Glomerular endothelial cell (primary cell): ENCODE measurements at places on chromosomes 7 and 10.

GRCh38 chr7:98984126-98984525, 105.8 kb downstream of the TRRAP start:
- no peak for DNase-seq

- no peak for DNase-seq
These were observed 89.7 kb downstream of the ATE1 start for GRCh38 chr10:121838149-121838548.

DNA sequence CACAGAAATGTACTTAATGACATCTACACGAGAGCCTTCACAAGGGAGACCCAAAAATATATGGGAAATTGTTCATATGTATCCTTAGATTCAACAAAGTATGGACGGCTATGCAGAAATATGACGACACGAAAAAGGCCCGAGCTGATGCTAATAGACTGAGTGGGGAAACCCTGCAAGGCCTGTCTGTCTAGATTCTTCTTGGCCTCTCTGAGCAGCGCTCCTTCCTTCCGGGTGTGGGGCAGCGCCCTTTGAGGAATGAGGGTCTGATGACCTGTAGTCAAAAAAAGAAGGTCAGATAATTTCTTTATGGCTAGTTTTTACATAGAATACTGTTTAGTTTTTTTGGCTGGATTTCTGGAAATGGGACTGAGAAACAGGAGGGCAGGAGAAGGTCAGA, 192.8 kb upstream of the AKR1E2 start:
- DNase-seq: no peak

- no peak for DNase-seq
These were observed 81.0 kb downstream of the MKI67 start for GRCh38 chr10:128044961-128045832.

GRCh38 chr7:148230296-148230695, 360.3 kb upstream of the C7orf33 start:
- DNase-seq: no peak

- no peak for DNase-seq
These were observed 248.1 kb downstream of the EMX2 start for GRCh38 chr10:117790621-117791020.

DNA sequence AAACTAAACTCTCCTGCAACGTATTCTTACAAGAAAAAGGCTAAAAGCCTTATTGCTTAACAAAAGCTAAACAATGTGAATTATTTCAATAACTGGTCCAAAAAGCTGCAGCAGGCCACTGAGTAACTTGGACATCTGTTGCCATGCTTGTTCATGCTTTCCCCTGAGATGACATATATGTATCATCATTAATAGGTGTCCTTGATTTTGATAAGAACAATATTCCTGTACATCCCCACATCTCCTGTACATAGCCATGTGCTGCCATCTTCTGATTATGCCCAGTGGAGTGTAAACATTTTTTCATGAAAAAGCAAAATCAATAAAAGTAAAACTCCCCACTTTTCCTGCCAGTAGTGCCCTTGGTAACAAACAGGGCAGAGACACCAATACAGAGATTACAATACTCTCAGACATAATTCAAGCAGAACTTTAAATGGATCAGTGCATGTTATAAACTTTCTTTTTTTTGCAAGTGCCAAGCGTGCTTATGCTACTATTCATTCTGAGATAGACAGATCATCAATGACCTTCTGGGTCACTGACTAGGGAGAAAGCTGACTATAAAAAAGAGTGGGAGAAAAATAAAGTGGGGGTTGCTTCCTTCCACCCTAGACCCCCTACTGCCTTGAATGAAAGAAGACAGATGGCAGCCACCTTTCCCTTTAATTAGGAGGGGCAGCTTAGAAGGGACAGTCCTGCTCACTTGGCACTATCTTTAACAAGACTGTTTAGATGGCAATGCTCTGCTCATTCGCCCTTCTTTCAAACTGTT, 205.5 kb upstream of the KLF14 start:
- DNase-seq: no peak

- no peak for DNase-seq
These were observed 182.8 kb upstream of the CDC14C start for GRCh38 chr7:48741545-48741944.

DNA sequence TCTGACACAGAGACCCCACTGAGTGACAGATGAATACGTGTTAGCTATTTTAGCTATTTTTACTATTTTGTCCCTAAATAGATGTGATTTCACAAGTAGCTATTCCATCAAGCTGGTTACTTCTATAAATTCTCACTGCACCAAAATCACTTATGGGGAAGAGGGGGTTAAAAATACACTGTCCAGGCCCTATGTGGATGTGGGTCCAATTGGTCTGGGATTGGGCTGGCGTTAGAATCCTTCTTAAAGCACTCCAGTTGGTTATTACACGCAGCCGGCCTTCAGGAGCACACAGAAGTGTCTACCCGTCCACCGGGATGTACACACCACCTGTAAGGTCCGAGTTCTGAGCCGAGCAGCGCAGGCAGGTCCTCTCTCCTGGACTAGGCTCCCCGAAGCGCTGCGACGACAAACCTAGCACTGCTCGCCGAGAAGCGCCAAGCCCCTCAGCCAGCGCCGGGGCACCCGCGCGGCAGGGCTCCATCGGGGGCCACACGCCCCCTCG, 222.3 kb upstream of the MKLN1 start:
- DNase-seq: no peak

- no peak for DNase-seq
These were observed 456.1 kb upstream of the FOXK1 start for GRCh38 chr7:4225881-4226523.

GRCh38 chr7:47225387-47226131, 356.4 kb downstream of the TNS3 start:
- no peak for DNase-seq

DNA sequence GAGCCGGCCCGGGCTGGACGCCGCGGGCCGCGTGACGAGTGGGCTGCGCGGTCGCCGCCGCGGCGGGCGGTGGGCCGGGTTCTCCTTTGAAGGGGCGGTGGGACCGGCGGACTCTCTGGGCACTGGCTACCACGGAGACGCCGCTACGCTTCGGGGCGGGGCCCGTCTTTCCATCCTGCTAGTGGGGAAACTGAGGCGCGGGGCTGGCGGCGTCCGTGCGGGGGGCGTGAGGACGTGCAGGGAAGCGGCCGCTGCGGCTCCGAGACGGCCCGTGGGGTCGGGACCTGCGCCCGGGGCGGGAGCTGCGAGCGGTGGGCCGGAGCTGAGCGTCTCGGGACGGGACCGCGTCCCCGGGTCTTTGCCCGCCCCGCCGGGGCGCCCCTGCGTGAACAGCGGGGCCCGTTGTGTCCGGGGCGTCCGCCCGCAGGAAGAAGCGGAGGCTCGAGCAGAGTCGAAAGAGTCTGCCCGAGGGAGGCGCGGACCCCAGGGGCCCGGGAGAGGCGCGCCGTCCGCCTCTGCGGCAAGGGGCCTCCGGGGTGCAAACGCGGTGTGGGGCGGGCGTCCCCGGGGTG, 548 bp upstream of the BNIP3 start:
- no peak for DNase-seq

DNA sequence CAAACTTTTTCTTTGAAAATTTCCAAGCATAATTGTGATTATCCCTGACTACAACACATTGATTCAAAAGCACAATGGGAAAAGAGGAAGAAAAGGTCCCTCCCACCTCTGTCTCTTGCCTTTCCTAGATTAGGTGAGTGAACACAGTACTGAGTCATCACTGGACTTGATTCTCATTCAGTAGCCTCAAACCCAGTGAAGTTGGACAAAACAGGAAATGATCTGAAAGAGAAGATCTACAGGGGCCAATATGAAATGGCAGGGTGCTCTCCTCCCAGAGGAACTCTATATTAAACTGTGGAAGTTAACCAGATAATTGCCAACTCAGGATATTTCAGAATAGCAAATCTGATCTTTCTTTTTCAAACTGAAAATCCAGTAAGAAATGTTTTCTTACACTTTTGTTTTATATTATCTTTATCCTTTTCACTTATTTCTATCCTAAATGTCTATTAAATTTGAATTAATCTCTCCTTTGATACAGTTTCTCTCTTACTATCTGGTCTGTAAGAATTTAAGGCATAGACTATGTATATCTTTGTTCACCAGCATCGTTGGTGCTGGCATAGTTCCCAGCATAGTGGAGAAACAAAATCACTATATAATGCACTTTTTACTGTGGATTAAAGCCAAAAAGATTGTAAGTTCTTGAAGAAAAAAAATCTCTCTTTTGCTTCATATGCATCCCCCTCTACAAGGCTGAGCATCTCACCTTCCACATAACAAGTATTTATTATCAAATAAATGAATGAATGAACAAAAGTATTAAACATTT, 41.4 kb upstream of the IKZF1 start:
- DNase-seq: no peak

GRCh38 chr7:74010407-74010806, 17.6 kb upstream of the ELN start:
- DNase-seq: no peak

DNA sequence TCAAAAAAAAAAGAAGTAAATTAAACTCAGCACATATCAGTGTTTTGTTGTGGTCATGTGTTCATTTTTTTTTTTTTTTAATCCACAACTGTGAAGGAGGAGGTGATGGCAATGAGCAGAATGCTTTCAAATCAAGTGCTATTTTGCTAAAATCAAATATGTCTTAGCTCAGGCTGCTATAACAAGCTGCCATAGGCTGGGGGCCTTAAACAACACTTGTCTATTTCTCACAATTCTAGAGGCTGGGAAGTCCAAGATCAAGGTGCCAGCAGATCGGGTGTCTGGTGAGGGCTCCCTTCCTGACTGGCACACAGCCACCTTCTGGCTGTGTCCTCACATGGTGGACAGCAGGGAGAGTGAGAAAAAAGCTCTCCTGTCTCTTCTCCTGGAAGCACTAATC, 203.9 kb downstream of the FAM107B start:
- DNase-seq: no peak

- DNase-seq: peak; percentile 61
These were observed 322.7 kb downstream of the CRPPA start for GRCh38 chr7:16098585-16099179.

DNA sequence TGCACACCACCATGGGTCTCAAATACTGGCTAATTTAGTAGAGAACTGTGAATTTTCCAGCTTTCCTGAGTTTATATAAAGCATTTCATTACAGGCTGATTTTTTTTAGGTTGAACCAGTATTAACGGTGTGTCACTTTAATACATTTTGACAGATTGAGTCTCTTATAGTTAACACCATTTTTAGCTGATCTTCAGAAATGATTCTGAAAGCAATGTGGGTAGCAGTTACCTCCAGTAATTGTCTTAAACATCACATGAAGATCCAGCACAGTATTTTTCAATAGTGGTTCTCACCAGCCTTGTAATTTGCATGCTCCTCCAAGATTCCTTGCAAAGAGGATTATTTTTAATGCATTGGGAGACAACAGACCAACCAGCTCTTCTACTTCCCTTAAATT, 693.6 kb downstream of the PHTF2 start:
- no peak for DNase-seq

- DNase-seq: no peak
These were observed 645.7 kb downstream of the ANKRD7 start for GRCh38 chr7:118870187-118870586.

- no peak for DNase-seq
These were observed 11.6 kb downstream of the COL28A1 start for GRCh38 chr7:7524121-7524520.

DNA sequence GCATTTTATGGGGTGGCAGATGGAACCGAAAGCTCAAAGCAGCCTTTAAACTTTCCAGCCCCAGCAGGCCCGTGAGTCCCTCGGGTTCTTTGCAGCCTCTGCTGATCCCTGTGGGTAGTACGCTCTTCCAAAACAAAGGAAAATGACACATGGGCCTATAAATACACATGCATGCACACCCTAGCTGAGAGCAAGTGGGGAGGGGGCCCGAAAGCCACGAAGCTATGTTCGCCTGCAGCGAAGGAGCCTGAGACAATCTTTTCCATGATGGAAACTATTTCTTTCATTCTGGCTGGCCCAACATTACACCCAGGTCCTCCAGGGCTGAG, 32.2 kb downstream of the CALML5 start:
- DNase-seq: no peak

GRCh38 chr7:134992626-134993179, 6.4 kb downstream of the AGBL3 start:
- no peak for DNase-seq

DNA sequence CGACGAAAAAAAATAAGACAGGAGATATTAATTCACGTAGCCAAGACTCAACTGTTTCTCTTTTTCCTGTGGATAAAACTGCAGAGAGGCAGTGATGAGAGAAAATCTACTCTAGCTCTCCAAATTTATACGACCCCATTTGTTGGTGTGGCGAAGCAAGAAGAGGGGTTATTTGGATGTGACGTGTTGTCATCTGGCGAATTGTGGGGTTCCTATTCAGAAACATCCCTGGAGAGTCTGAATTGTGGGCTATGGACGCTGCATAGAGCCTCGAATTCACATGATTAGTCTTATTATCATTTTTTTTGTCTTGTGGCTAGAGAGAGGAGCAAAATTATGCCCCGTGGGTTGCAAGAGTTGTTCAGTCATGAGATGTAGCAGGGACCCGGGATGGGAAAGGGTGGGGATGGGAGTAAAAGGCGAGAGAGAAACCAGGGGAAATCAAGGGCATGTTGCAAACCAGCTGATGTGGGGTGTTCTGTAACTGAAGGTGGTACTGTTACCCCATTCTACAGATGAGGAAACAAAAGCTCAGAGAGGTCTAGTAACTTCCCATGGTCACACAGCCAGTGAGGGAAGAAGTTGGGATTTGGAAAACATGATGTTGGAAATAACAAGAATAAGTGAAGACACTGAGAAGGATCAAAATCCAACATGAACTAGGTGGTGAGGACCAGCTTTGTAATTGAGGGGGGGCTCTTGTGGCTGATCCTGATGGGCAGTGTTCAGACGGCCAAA, 69.2 kb upstream of the SFMBT2 start:
- DNase-seq: no peak

DNA sequence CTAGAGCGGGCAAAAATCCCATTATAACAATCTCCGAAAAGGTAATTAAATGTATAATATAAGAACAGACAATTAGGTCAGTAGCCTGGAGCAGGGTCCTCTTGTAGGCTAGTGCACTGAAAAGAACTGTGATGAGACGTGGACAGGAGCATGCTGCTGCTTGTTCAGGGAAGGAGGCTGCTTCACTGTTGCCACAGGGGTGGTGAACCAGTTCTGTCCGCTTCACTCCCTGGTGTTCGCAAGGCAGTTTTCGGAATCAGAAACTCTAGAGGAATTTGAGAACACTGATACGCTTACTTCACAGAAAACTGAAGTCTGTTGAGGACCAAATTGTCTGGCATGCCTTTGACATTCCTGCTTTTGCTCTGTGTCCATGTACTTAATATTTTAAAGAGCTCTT, 17.4 kb downstream of the ZNRF2 start:
- no peak for DNase-seq

GRCh38 chr7:134029-134428, 58.3 kb upstream of the FAM20C start:
- DNase-seq: no peak

DNA sequence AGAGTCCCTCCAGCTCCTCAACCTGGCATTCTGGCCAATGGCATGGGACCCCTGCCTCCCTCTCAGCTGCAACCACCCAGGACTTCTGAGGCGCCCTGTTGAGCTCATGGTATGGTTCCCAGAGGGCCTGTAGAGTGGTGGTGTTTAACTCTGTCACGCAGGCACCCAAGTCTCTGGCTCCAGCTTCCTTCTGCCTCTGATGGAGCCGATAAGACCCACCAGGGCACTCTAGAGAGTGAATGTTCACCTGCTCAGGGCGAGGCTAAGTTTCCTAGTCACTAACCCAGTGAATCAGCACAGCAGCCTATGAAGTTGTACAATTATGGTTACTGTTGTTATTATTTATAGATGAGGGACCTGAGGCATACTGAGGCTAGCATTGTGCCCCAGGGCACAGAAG, 120.4 kb downstream of the ZMIZ1 start:
- DNase-seq: no peak

- no peak for DNase-seq
These were observed 1.5 kb upstream of the RALA start for GRCh38 chr7:39621784-39622411.

GRCh38 chr10:29099001-29099400, 189.9 kb upstream of the LYZL1 start:
- no peak for DNase-seq
